ENCODE measurements at places on chromosomes 3 and 15.

GRCh38 chr3:162978136-162978535, 1481.5 kb downstream of the OTOL1 start:
- no peak for DNase-seq

- DNase-seq: no peak
Measured at GRCh38 chr3:150291515-150291914, 116.6 kb upstream of the TSC22D2 start.

DNA sequence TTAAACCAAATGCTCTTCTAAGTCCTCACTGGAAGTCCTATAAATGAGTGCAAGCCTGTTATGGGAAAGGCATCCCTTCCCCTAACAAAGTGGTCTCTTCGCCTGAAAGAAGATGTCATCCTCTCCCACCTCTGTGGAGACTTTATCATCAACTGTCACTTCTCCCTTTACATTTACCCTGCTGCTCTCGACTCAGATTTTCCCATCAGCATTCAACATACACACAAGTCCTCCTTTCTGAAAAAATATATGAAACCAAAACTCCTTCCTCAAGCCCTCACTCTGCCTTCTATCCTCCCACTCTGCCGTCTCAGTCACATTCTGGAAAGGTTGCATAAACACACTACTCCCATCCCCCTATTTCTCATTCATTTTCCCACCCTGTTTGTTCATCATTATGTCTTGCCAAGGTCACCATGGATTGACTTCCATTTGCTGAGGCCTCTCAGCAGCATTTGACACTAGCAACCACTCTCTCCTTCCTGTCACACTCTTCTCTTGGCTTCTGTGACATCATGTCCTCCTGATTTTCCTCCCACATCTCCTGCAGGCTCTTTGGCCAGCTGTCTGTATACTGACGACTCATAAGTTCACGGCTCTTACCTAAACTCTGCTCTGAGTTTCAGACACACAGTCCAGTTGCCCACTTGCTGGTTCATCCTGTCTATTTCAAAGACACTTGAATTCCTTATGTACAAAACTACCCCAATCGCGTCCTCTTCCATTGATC, 70.3 kb upstream of the SMAD3 start:
- no peak for DNase-seq

GRCh38 chr3:197365586-197365985, 67.2 kb upstream of the DLG1 start:
- DNase-seq: no peak

GRCh38 chr3:28940994-28941393, 339.9 kb upstream of the RBMS3 start:
- no peak for DNase-seq

DNA sequence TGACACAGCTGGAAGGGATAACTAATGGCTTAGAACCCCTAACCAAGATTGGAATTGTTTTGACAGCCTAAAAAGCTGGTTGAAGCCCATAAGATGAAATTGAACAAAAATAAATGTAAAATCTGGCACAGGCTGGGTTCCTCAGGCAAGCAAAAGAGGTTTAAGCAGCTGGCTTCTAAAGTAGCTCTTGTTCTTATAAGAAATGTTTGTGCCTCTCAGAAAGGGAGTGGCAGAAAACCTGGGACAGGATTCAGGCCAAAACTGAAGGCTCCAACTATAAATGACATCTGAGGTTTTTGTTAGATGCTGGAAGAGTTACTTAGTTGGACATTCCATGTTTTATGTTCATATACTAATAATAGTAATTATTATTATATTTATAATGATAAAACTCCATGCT, 378.3 kb downstream of the CNTN4 start:
- DNase-seq: no peak

DNA sequence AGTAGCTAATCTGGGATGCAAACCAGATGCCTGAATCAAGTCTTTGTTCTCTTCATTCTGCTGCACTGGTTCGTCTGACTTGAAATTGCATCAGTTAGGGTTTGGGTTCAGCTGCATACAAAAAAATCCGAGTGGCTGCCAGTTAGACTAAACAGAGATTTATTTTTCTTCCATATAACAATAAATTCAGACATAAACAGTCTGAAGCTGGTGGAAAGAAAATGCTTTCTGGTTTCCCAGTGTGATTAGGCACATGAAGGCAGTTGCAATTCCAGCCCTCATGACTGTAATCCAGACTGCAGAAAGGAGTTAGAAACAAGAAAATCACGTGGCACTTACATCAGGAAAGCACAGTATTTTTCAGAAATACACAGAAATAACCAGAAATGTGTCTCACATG, 930.7 kb downstream of the MCTP2 start:
- DNase-seq: no peak

DNA sequence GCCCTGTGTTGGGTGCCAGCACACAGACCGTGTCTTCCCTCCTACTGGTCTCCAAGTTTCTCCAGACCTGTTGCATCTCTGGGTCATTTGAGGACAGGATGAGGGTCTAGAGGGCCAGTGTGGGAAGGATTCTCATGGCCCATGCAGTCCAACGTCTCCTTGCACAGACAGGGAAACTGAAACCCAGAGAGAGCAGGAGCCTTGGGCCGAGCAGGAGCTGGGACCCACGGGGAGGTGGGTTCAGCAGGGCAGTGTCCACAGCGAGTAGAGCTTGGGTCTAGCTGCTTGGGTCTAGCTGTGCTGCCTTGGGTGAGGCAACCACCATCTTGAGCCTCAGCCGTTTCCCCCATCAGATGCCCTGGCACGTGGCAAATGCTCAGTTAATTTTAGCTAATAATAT, 32.3 kb downstream of the HDAC11 start:
- no peak for DNase-seq

GRCh38 chr15:100849855-100850218, 29.8 kb upstream of the ALDH1A3 start:
- no peak for DNase-seq

DNA sequence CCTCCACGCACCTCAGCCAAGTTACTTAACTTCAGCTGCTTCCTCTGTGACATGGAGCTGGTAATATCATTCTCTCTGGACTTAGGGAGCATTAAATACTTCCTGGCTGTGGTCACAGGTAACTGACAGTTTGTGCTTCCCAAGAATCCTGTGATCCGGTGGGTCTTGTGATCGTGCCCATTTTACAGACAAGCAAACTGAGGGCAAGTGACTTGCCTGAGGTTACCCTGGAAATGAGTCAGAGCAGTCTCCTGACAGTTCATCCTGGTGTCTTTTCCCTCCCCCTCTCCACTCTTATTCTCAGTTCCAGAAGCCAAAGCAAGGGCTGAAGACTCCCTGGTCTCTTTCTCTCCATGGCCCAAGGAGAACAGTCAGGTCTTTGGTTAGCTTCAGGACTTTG, 35.9 kb downstream of the ACAN start:
- DNase-seq: no peak

GRCh38 chr3:28949580-28949979, 331.3 kb upstream of the RBMS3 start:
- no peak for DNase-seq

- peak; percentile 35 for DNase-seq
Measured at GRCh38 chr3:69306239-69307185, 79.4 kb downstream of the FRMD4B start.

GRCh38 chr3:52144034-52144795, 10.0 kb downstream of the POC1A start:
- DNase-seq: peak; percentile 53

DNA sequence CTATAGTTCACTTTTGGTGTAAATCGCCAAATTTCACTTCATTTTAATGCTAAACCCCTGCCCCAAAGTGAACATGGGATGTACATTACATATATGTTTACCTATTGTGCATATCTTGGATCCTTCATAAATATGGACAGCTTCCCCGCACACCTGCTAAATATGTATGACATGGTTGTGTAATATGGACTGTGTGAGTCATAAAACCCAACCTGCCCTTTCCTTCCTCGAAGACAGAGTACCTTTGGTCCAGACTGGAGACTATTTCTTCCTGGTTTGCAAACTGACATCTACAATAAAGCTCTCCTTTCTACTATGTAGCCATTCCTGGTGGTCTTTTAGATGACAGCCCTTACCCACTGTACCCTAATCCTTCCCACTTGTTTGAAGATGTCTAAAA, 12.4 kb downstream of the ACTC1 start:
- no peak for DNase-seq

GRCh38 chr3:54977439-54977838, 49.6 kb upstream of the LRTM1 start:
- no peak for DNase-seq

- DNase-seq: no peak
Measured at GRCh38 chr15:45785897-45786296, 151.1 kb downstream of the SQOR start.

DNA sequence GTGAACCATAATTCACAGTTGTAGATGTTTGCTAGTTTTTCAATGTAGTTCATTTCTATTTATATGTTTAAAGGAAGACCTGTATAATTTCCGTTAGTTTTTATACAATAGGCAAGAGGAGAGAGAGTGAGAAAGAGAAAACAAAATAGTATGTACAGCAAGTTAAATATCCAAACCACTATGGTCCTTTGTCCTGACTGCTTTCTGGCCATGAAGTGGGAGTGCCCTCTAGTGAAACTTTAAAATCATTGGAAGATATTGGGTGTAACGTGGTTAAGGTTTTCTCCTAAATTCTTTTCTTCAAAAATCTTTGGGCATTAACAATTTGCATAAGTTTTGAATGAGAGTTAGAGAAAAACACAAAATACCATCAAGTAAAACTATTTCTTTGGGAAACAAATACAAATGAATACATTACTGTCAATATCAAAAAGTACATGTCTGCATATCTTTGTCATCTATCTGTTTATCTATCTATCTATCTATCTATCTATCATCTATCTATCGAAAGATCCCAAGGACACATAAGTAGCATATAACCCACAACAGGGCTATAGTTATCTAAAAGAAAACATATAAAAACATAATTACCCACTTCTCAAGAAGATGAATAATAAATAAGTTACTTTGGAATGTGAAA, 534.6 kb upstream of the ATP11B start:
- no peak for DNase-seq

- DNase-seq: no peak
Measured at GRCh38 chr15:53525894-53526293, 233.6 kb downstream of the WDR72 start.

- DNase-seq: no peak
Measured at GRCh38 chr3:21152555-21152954, 598.5 kb downstream of the ZNF385D start.

GRCh38 chr15:80326270-80326669, 74.3 kb upstream of the CTXND1 start:
- DNase-seq: no peak

DNA sequence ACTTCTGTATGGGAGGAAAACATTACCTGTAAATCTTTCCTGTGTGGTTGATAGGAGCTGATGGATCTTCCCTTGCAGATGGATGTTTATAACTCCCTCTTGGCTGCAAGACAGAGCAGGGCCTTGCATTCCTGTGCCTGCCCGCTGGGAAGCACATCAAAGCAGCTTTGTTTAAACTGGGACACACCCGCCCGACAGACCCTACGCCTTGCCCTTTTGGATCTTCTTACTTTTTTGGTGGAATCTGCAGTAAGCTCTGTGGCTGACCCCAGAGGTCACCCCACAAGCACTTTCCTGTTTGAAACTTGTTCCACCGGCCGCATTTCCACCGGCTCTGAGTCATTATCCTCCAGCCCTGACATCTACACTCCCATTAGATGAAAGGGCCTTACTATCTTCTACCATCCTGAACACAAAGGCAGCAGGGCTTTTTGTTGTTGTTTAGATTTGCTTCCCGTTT, 244.1 kb upstream of the STT3B start:
- peak; percentile 42 for DNase-seq

DNA sequence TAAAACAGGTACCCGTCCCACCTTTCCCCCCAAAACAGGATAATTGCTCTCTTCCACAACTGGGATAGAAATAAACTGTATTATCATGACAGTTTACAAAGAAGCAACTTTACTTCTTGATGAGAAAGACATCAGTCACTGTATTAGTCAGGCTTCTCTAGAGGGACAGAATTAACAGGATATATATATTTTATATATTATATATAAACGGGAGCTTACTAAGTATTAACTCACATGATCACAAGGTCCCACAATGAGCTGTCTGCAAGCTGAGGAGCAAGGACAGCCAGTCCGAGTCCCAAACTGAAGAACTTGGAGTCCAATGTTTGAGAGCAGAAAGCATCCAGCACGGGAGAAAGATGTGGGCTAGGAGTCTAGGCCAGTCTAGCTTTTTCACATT, 18.4 kb upstream of the PLSCR4 start:
- DNase-seq: no peak

GRCh38 chr3:28651159-28651558, 302.5 kb upstream of the AZI2 start:
- DNase-seq: no peak

GRCh38 chr15:39486621-39487457, 94.0 kb upstream of the THBS1 start:
- DNase-seq: no peak

DNA sequence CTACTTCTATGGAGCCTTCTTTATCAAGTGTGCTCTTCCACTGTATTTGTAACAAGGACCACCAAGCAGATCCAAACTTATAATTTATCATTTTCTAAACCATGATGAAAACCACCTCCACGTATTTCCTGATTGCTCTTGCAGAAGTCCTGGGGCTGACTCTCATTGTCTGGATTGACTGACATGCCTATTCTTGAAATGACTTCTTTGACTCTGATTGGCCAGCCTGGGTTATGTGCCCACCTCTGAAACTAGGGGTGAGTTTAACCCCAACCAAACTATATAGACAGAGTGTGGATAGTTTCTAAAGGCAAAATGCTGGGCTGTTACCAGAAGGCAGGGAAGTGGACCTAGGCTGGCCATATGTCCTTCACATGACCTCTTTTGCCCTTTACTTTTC, 12.7 kb downstream of the TMPRSS7 start:
- no peak for DNase-seq

GRCh38 chr3:131216801-131217200, 164.8 kb upstream of the NUDT16 start:
- peak; percentile 80 for DNase-seq

GRCh38 chr15:77865701-77866100, 211.8 kb downstream of the TBC1D2B start:
- no peak for DNase-seq

- no peak for DNase-seq
Measured at GRCh38 chr15:81540909-81541308, 166.9 kb upstream of the TMC3 start.

GRCh38 chr3:37994639-37994972, 4.0 kb downstream of the VILL start:
- no peak for DNase-seq

GRCh38 chr3:162130582-162130981, 634.0 kb downstream of the OTOL1 start:
- DNase-seq: no peak

GRCh38 chr3:105842449-105842848, 26.4 kb downstream of the CBLB start:
- DNase-seq: no peak

DNA sequence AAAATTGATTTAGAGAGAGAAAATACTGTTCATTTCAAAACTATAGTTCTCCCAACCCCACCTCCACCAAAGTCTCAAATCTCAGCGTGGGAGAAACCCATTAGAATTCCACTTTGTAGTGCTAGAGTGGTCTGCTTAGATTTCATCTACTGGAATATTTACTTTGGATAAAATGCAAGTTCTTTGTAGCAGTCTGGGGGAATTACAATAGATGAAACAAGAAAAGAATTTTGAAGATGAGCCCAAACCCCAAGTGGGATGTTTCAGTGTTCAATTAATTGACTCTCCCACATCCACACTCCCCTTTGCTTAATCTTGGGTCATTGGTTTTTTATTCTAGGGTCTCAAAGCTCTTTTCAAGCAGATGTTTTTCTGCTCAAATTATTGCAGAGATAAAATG, 97.8 kb downstream of the RPL22L1 start:
- no peak for DNase-seq
